Kidney (tissue), 22 donors: ENCODE measurements at places on chromosomes 3 and 15. TPM values are rescaled to one million over a fixed set of nuclear protein-coding genes. Genes with fewer than 3 reads are reported as not detected.

ARGFX gene
- polyA plus RNA-seq: not detected

GRCh38 chr15:58260205-58260724 lies 122.1 kb downstream of the AQP9 start:
- H3K27ac ChIP-seq: no peak overlapping the region
- no peaks in the 10 kb centered on the region for H3K4me1 ChIP-seq
- H3K4me3 ChIP-seq: no peak overlapping the region
- no peaks in the 10 kb centered on the region for H3K36me3 ChIP-seq
- DNase-seq: no peak

DNA sequence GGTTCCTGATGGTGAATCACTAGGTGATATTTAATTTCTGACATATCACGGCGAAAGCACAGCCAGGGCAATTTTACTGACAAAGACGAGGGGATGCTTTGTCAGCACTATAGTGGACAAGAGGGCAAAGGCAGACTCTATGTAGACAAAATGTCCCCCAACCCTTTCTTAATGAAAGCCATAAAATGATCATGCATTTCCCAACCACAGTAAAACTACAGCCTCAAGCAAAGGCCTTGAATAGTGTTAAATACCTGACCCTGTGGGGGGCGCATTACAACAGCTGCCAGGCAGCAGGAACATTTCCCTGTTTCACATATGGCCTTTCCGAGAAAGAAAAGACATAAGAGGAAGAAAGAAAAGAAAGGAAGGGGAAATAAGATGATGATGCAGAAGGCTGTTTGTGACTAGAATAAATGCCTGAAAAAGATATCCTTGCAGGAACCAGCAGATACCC lies 49.5 kb downstream of the GLDN start:
- H3K27me3 ChIP-seq: no peaks in the 10 kb centered on the region
- no peak overlapping the region for H3K27ac ChIP-seq
- peak; percentile 4 for DNase-seq
- H3K4me1 ChIP-seq: no peaks in the 10 kb centered on the region
- no peaks in the 10 kb centered on the region for H3K36me3 ChIP-seq

GRCh38 chr15:56040081-56041035 lies 46.9 kb upstream of the NEDD4 start:
- no peaks in the 10 kb centered on the region for H3K4me1 ChIP-seq
- H3K27me3 ChIP-seq: no peaks in the 10 kb centered on the region
- peak overlapping the region; percentile 23 for H3K27ac ChIP-seq
- no peak overlapping the region for H3K4me3 ChIP-seq
- H3K36me3 ChIP-seq: no peaks in the 10 kb centered on the region

GRCh38 chr3:194782698-194783404 lies 97.2 kb downstream of the FAM43A start:
- H3K27ac ChIP-seq: no peak overlapping the region
- H3K36me3 ChIP-seq: no peaks in the 10 kb centered on the region
- H3K4me1 ChIP-seq: peaks cover 3% of the 10 kb centered on the region
- no peaks in the 10 kb centered on the region for H3K27me3 ChIP-seq
- no peak overlapping the region for H3K4me3 ChIP-seq
- no peak for DNase-seq
